ENCODE measurements at places on chromosomes 1 and 21.

GRCh38 chr1:156894711-156895454 lies 1.4 kb downstream of the PEAR1 start:
- DNase-seq, result no peak

DNA sequence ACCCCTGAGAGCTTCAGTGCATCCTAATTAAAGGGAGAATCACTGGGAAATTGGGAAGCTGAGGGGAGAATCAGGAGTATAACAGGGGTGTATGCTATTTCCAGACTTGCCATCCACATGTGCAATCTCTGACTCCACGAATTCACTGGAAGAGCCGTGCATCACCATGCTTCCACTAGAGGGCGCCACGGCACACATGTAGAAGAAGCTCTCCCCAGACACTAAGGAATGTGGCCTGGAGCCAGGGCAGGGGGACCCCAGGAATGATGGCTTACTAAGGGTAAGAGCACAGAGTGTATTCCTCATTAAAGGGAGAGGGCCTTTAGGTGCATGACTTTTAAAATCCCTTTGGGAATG lies 81.5 kb downstream of the ABCA4 start:
- DNase-seq, result peak; percentile 63

DNA sequence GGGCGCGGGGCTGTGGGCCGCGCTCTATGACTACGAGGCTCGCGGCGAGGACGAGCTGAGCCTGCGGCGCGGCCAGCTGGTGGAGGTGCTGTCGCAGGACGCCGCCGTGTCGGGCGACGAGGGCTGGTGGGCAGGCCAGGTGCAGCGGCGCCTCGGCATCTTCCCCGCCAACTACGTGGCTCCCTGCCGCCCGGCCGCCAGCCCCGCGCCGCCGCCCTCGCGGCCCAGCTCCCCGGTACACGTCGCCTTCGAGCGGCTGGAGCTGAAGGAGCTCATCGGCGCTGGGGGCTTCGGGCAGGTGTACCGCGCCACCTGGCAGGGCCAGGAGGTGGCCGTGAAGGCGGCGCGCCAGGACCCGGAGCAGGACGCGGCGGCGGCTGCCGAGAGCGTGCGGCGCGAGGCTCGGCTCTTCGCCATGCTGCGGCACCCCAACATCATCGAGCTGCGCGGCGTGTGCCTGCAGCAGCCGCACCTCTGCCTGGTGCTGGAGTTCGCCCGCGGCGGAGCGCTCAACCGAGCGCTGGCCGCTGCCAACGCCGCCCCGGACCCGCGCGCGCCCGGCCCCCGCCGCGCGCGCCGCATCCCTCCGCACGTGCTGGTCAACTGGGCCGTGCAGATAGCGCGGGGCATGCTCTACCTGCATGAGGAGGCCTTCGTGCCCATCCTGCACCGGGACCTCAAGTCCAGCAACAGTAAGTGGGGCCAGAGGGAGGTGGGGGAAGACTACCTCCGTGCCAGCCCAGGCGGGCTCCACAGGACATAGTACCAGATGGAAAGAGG lies 808 bp downstream of the MAP3K21 start:
- DNase-seq, result no peak

GRCh38 chr1:42319871-42320484 lies 15.1 kb downstream of the FOXJ3 start:
- no peak for DNase-seq

All from AG10803 (cell line).